ENCODE measurements at places on chromosomes 11 and 22.

GRCh38 chr11:111237926-111238325 lies 7.6 kb upstream of the POU2AF2 start:
- no peak for DNase-seq

DNA sequence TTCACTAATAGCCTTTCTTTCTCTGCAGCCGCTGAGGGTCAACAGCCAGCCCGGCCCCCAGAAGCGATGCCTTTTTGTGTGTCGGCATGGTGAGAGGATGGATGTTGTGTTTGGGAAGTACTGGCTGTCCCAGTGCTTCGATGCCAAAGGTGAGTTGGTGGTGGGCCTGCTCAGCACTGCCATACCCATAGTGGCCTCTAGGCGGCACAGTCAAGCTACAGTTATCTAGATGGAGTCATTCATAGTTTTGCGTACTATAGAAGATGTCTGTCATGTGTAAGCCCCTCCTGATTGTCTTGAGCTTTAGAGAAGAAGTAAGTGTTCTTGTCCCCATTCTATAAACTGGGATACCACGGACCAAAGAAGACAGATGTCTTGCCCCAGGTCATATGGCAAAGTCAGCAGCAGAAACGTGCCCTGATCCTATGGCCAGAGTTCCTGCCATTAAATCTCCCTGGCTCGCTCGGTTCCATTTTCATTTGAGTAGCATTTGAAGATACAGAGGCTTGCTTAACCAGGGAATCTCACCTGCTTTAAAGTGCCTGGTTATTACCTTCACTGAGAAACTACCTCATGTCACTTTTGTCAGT lies 42.1 kb upstream of the CRTAM start:
- DNase-seq: peak; percentile 69

GRCh38 chr11:6632116-6633073 lies 13.2 kb upstream of the TPP1 start:
- no peak for DNase-seq

DNA sequence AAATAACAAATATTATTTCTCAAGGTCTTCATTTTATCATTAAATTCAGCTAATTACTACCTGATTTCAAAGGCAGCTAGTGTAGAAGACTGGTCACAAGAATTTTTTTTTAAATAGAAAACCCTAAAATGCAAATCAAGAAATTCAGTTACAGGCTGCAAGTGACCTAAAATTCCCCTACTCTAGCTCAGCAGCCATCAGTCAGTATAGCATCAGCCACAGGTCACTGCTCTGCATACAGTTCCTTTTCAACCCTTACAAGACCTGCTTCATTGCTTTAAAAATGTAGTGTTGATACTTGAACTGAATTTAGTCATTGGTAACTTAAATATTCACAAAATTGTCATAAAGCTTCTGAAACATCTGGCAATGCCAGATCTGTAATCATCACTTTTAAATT lies 9.5 kb upstream of the B3GNT6 start:
- no peak for DNase-seq

DNA sequence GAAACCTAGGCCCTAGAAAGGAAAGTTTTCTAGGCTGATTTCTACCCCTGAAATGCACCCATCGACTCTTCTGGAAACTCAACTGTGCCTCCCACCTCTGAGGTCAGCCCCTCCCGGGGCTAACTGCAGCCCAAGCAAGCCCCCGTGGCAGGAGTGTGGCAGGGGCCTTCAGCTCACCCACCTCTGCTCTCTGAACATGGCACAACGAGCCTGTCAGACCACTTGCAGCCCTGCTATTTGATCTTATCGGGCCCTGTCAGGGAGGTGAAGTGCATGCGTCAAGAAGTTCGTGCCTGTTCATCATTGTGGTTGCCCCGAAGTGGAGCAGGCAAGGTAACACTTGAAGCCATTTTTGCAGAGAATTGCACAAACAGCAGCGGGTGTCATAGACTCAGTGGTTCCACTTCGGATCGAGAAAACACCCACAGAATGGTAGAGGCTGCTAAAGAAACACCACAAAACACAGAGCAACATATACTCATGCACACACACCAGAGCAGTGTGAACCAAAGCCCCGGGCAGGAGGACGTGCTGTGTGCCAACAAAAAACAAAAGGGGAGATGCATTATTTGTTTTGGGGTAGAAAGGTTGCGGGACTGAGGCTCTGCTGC lies 262.7 kb downstream of the ETS1 start:
- DNase-seq: peak; percentile 68

DNA sequence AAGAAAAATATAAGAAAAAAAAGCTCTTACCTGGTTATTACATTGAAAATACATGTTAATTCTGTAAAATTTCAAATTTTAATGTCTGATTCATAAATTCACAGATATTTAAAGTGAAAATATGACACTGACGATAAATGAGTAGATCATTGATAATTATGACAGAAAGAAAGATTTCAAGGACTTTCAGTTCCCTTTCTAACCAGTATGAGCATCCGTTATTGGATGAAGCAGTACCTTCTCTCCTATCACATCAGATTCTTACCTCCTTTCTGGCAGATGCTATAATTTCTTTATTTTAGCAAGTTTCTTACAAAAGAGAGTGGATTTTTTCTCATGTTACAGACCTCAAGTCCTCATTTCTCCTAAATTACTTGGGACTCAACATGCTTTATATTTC lies 847.3 kb downstream of the JRKL start:
- DNase-seq: no peak

DNA sequence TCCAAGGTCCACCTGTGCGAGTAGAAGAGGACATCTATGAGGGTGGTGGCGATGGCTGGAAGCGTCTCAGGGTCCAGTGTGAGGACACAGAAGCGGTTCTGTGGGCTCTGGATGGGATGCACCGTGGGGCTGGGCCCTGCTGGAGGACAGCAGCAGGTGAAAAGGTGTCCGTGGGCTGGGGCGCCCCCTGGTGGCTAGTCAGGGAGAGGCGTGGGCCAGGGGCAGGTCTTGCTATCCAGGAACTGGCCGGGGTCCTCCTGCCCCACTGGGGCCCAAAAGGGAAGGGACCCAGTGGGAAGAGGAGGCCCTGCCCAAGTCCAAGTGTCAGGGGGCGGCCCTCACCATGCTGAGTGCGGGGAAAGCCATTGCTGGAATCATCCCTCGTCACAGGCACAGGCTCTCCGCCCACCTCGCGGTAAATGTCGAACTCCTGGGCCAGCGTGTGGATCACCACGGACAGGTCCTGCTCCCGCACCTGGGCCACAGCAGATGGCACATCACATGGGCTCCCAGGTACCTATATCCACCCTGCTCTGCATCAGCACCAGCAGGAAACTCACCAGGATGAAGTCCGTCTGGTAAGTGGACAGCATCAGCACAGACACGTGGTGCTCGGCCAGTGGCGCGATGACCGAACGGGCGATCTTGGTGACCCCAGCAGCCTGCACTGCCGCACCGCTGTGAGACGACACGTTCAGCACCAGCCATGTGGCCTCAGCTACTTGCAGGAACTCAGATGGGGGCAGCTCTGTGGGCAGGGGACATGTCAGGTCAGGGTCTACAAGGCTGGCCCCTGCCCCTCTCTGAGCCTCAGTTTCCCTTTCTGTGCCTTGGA lies 2.3 kb downstream of the CASTOR1 start:
- DNase-seq: peak; percentile 77

- no peak for DNase-seq
These were observed 79.7 kb upstream of the WNT7B start for GRCh38 chr22:46056546-46057245.

DNA sequence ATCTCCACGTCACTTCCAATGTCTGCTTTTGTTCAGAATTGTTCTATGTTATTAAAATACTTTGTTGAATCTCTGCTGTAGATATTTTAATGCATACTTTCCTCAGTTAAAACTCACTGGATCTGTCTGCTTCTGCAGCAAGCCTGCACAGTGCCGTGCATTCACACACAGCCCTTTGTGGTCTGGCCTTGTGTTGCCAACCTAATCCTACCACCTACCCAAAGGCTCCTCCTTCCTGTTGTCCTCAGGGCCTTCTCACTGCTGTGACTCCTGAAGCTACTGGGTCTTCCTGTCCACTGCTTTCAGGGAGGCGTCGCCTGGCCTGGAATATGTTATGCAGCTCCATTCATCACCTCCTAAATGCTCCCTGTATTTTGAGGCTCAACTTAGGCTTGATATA lies 67.0 kb downstream of the PPP6R3 start:
- DNase-seq: no peak

DNA sequence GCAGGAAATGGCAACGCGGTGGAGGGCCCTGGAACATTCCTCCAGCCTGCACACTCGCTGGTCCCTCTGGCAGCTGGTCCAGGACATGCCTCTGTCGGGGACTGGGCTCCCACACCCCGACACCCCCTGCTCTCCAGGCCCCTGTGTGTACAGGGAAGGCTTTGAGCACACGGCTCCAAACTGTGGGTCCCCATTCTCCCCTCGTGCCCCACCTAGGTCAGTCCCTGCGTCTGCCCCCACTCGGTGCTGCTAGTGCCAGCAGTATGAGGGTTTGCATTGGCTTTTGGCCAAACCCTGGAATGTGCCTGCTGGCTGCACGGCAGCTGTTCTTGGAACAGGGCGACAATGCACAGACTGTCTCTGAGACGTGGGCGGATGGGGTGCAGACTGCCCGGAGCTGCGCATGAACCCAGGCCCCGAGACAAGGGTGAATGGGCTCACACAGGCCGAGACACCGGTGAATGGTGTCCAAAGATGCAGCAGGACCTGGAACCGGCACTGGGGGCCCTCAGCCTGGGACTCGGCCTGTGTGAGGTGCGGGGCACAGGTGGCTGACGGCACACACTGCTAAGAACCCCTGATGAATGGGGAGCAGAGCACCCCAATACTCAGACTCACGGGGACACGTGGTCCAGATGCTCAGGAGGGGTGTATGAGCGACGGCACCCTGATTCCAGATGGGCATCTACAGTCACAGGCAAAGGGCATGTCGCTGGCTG lies 7.5 kb upstream of the SYT8 start:
- no peak for DNase-seq

DNA sequence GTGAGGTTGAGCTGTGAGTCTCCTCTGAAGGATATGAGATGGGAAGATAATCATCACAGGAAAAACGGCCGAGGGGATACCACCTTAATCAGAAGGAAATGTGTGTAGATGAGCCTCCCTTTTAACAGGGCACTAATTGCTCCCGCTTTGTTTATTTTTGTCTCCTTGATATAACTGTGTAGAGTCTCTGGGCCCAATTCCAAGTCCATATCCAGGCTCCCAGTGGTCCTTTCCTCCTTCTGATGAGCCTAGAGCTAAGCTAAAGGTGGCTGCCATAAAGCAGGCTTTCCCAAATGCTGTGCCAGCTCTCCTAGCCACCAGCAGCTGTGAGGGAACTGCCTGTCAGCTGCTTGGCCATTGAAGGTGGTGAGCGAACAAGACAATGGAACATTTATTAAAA lies 17.1 kb upstream of the CCDC90B start:
- DNase-seq: no peak

DNA sequence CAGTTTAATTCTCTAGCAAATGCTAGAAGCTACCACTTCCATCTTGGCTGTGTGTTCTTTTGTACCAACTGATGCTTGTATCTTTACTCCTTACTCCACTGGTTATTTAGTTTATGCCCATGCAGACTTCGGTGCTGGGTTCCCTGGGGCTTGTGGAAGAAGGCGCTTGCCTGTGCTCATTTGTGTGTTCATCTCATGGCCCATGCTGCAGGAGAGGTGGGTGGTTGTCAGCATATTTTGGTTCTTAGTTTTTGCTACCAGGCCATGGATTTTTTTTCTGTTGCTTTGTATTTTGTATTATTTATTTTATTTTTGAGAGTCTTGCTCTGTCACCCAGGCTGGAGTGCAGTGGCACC lies 22.4 kb downstream of the MICAL2 start:
- no peak for DNase-seq

DNA sequence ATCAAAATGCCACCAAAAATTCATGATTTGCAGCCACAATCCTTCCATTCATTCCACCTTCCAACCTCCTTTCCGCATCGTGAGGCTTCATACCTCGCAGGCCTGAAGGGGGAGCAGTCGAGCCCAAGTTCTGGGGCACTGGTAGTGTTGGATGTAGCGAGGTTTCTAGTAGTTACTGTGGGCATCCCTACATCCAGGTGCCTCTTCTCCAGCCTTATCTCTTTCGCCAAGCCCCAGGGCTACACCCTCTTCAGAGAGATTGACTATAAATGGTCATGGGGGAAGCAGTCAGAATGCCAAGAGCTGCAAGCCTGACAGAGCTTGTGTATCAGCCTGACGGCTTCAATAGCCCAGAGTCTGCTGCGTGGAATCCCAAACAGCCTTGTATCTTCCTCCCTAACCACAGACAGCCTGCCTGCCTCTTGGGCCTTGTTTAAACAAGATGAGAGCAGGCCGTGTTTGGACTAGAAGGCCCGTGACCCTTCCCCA lies 28.9 kb downstream of the CLMP start:
- DNase-seq: peak; percentile 12

GRCh38 chr11:58775066-58775708 lies 43.4 kb upstream of the GLYAT start:
- DNase-seq: no peak

DNA sequence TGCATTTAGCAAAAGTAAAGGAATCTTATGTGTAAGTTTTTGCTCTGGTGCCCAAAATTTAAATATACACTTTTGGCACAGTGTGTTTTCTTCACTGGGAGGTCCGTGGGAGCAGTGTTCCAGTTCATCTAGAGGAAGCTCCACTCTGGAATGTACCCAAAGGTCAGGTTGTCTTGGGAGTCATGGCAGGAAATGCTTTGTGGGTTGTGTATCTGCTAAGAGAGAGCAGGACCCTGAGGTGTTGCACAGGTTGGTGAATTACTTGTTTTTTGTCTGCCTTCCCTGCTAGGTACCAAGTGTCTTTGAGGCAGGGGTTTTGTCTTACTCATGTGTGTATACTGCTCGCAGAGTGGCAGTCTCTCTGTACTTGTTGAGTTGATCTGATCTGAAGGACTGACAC lies 37.3 kb downstream of the DIXDC1 start:
- DNase-seq: no peak
